ENCODE measurements at places on chromosomes 6 and 20.

DNA sequence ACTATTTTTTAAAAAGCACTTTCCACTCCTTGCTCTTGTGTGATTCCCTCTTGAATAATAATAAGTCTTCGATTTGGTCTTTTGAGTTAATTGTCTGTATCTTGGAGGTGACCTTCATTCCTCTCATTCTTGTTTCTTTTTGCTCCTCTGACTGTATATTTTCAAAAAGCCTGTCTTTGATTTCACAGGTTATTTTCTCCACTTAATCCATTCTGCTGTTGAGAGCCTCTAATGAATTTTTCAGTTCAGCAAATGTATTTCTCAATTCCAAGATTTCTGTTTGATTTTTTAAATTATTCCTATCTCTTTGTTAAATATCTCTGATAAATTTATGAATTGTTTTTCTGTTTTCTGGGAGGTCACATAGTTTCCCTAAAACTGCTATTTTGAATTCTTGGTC, 21.7 kb upstream of the KIAA1586 start:
- DNase-seq: no peak

DNA sequence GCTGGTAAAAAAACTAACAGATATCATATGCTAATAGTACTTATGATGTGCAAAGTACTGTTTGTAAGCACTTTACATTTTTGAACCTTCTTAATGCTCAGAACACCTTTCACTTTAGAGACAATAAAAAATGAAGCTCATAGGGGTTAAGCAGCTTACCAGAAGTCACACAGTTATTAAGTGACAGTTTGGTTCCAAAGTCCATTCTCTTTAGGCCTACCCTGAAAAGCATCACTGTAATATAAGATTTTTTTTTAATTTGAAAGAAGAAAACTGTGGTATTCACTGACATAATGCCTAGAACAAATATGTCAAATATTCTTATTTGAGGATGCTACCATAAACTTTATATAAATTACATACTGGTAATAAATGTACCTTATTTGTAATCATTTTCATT, 127.6 kb upstream of the RUNX2 start:
- DNase-seq: no peak

DNA sequence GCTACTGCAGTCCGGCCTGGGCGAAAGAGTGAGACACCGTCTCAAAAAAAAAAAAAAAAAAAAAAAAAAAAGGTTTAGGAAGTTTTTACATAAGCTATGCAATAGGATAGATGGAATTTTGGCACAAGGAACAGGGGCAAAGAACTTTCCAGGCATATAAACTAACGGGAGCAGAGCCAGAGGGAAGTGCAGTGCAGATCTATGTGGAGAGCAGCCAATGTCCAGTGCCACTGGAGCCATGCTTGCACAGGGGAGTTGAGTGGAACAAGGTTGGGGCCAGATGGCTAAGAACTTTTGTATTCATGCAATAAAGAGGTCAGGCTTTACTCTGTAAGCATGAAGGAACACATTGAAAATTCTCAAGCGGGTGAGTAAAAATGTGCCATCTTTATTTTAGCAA, 10.8 kb downstream of the SLC17A2 start:
- DNase-seq: no peak

GRCh38 chr6:65524232-65524631, 182.8 kb downstream of the EYS start:
- no peak for DNase-seq

DNA sequence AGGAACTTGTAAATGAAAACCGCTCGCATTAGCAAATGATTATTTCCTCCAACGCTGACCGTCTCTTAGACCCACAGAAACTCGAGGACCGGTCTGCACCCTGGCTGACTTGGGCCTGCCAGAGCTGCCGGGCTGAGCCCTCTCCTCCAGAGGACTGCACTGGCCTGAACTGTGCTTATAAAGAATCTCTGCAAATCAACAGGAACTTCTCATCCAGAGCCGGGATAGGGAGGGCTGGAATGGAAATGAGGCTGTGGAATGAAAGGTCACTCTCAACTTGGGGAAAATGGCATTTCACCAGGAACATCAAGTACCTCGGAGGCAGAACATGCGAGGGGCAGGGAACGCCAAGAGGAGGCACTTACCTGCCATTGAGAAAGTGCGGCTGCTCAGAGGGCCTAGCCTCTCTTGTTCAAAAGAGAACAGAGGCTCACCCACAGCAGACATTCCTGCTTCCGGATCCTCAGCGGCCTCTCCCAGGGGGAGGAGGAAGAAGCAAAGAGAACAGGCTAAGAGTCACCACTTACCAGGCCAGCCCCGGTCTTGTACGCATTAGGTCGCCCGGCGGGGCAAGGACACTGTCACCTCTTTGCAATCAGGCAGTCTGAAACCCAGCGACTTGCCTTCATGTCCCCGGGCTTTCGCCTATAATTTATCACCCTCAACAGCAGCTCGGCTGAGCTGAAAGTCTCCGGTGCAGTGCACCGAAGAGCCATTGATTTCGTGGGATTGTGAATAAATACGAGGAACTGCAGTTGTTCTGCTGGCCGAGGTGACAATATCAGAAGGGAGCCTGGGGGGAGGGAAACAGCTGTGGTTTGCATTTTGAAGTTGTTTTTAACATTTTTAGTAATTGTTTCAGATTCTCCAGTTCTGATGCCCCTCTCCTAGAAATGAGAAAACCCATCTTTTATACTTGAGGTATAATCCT, 37.6 kb downstream of the ZMYND8 start:
- no peak for DNase-seq

DNA sequence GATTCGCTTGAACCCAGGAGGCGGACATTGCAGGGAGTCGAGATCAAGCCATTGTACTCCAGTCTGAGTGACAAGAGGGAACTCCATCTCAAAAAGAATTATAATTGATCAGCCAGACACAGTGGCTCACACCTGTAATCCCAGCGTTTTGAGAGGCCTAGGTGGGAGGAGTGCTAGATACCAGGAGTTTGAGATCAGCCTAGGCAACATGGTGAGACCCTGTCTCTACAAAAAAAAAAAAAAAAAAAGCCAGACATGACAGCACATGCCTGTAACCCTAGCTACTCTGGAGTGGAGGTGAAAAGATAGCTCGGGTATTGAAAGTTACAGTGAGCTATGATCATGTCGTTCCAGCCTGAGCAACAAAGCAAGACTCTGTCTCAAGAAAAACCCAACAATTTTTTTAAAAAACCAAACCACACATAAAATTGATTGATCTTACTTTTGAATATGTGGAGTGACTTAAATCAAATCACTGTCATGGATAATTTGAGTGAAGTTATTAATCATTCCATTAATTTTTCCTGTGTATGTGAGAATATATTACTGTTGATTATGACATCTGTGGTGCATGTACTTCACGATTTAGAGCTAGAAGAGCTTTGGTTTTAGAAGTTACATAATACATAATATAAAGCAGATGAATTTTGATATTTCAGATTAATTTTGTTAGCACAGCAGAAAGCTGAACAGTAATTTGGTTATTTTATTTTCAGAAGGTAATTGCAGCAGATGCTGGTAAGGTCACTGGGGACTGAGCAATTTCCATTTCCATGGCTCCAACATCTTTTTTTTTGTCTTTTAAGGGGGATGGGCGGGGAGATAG, 34.4 kb downstream of the NCOA7 start:
- no peak for DNase-seq

- no peak for DNase-seq
These were observed 1.4 kb upstream of the MARCKS start for GRCh38 chr6:113855500-113856374.

GRCh38 chr6:34551720-34552119, 4.4 kb downstream of the SPDEF start:
- DNase-seq: no peak

DNA sequence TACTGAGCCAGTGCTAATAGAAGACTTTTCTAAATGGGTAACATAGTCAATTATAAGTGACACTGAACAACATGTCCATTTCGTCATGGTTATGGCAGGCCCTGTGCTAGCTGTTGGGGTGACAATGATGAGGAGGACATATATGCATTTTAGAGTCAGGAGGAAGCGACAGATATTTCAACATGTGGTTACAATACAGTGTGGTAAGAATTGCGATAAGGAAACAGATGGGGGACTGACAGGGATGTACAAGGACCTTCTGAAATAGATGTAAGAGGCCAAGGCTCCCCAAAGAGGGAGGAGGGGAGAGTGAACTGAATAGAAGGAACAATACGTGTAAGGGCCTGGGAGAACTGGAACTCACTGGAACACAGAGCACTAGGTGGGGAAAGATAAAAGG, 11.7 kb downstream of the MMP24 start:
- DNase-seq: no peak

DNA sequence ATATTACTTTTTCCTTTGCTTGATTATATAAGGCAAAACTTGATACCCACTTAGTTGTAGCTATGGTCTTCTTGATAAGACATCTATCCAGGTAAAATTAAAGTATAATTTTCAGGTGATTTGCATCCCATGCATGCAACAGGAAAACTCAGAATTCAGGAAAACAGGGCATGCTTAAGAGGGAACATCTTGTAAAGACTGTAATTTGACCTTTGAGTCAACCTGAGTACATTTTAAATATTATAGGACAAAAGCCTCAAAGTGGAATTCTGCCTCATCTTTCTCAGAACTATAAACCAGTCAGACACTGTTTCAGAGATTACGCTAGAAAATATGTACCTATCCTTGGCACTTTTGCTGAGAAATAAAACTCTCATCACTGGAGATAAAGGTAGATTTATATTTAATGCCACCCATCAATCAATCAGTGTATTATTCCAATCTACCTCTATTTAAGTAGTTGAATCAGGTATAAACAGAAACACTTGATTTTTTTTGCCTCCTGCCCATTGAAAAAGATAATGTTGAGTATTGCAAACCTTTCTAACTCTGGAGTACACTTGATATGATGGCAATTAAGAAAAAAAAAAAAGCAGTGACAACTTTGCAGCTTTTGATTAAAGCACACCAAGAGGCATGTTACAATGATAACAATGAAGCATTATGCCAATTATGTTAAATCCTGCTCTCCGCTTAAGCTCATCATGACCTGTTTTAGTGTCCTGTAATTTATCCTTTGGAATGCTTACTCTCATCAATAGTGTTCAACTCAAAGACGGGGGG, 2.8 kb downstream of the CITED2 start:
- DNase-seq: no peak

DNA sequence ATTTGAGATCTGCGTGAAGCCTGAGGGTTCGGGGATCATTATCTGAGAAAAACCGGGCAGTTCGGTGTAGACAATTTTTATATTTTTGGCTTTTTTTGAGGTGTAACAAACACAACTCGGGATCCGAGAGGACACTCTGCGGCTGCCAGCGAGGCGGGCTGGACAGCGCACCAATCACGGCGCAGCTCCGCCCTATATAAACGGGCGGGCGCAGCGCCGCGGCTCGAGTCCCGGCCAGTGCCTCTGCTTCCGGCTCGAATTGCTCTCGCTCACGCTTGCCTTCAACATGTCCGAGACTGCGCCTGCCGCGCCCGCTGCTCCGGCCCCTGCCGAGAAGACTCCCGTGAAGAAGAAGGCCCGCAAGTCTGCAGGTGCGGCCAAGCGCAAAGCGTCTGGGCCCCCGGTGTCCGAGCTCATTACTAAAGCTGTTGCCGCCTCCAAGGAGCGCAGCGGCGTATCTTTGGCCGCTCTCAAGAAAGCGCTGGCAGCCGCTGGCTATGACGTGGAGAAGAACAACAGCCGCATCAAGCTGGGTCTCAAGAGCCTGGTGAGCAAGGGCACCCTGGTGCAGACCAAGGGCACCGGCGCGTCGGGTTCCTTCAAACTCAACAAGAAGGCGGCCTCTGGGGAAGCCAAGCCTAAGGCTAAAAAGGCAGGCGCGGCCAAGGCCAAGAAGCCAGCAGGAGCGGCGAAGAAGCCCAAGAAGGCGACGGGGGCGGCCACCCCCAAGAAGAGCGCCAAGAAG, 69.0 kb downstream of the HFE start:
- peak; percentile 68 for DNase-seq

DNA sequence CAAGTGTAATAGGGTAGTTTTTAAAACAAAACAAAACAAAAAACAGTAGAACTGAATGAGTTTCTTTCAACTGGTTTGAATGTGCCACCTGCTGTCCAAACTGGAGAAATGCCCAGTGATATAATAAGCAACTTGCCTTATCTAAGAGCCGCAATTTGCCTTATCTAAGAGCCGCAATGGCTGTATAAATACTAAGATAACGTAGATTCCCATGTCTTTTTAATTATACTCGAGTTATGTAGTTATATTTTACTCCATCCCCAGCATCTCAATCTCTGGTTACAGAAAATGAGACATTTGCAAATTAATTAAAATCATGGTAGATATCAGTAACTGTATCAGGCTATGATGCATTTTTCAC, 67.2 kb downstream of the RPP40 start:
- no peak for DNase-seq

DNA sequence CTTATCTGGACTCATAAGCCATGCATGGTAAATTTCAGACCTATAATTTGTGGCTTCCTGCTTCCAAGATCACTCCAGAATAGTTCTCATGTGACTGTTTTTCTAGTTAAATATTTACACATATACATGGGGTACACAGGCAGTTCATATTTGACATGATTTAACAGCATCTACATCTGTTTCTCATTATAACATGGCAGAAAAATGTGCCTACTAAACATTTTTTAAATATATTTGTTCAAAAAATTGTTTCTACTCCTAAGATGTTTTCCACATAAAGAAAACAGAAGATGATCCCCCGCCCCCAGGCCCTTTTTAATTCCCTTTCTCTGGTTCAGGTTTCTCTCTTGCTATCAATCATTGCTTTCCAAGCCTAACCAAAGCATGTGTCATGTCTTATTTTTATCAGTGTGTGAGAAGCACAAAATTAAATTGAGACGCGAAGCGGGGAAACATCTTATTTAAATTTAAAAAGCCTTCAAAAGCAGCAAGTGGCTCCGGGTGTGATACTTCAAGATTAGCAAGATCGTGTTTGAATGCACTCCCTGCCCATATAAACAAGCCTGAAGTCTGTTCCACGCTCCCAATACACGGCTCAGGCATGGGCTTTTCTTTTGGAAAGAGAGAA, 37.3 kb downstream of the IPCEF1 start:
- DNase-seq: no peak

DNA sequence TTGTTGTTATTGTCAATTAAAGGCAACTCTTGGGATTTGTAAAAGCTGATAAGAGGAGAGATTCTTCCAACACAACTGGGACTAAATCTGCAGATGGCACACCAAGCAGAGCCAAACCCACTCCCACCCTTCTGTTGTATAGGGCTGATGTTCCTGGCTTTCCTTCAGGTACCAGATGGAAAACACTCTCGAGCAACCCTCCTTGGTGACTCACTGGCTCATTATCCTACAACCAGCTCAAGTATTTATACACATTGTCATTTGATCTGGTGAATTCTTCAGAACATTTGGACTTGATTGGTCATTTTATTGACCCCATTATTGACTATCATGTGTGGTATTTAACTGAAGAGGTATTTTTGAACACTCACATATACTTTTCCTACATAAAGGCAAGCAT, 190.3 kb upstream of the PCSK2 start:
- no peak for DNase-seq

DNA sequence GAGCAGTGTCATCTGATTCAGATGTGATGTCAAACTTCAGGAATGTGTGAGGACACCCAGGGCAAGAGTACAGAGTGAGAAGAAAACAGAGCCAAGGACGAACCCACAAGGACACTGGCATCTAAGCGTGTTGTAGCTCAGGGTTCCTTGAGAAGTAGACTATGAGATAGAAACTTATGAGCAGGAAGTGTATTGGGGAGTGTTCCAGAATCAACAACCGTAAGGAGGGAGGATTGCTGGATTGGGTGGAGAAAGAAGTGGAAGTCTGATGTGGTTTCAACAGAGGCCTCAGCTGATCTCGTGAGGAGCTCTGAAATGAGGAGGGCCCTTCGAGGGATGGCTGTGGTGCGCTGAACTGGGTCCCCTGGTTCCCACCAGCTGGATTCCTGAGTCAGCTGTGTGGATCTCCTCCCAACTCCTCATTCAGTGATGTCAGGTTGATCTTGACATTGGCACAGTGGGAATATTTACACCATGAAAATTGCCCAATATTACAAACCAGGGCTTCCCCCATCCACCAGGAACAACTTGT, 25.7 kb upstream of the IGF2R start:
- no peak for DNase-seq

All from H54 (cell line).